ENCODE measurements at places on chromosomes 13 and 19.

DNA sequence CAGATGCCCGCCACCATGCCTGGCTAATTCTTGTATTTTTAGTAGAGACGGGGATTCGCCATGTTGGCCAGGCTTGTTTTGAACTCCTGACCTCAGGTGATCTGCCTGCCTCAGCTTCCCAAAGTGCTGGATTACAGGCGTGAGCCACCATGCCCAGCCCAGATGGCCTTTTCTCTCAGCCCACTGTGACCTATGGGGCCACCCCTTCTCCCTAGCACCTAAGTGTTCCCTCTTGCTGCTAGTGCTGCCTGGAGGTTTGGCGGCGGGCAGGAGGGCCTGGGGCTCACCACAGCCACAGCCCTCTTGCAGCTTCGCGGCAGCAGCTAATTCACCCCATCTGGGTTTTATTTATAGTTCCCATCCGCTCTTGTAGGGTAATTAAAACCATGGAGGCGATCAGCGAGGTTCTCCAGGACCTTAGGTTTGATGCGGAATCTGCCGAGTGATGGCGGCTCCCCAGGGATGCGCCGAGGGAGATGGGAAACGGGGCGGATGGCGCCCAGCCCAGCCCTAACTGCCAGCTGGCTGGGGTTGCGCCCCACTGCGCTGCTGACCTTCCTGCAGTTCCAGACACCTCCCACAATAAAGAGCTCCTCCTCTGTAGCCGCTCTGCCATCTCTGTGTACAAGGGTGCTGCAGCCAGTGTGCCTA lies 3.3 kb downstream of the REX1BD start:
- no peak for DNase-seq

GRCh38 chr13:91153372-91153771 lies 194.1 kb upstream of the MIR17HG start:
- no peak for DNase-seq

DNA sequence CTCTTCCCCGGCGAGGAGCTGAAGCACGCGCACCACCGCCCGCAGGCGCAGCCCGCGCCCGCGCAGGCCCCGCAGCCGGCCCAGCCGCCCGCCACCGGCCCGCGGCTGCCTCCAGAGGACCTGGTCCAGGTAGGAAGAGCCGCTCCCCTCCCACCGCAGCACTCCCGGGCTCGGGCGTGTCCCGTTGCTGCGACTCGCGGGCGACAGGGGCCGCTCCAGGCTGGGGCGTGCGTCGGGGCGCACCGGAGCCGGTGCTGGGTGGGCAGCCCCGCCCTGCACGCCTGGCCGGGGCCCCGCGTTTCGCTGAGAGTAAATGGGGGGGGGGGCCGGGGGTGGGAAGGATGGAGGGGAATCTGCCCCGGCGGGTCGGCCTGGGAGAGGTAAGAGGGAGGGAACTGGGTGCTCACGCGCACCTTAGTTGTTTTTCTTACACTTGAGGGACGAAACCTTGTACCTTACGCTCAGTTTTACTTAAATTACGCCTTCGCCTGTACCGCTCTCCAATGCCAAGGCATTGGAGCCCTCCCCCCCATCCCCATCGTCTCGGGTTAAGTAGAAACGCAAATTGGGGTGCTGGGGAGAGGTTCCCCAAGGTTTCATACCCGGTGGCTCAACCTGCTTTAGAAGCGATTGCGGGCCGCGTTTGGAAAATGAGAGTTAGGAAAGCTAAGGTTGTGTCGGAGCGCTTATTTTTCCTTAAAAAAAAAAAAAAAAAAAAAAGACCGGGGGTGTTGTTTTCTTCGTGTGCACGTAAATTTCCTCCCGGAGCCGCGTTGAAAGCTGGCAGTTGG lies 850 bp downstream of the KLF5 start:
- peak; percentile 40 for DNase-seq

- DNase-seq, result no peak
Measured at GRCh38 chr19:24166055-24166454, 79.1 kb downstream of the ZNF254 start.

DNA sequence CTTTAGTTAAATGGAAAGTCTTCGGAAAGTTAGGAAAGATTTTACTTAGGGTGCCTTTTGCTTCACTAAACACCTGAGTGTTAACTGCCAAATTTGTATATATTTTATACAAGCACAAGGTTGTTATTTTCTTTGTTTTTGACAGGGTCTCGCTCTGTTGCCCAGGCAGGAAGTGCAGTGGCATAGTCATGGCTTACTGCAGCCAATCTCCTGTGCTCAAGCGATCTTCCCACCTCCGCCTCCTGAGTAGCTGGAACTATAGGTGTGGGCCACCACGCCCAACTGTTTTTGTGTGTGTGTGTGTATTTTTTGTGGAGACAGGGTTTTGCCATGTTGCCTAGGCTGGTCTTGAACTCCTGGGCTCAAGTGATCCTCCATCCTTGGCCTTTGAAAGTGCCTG lies 16.2 kb downstream of the KCTD4 start:
- DNase-seq, result no peak

- no peak for DNase-seq
Measured at GRCh38 chr13:62357887-62358645, 942.4 kb upstream of the PCDH20 start.

DNA sequence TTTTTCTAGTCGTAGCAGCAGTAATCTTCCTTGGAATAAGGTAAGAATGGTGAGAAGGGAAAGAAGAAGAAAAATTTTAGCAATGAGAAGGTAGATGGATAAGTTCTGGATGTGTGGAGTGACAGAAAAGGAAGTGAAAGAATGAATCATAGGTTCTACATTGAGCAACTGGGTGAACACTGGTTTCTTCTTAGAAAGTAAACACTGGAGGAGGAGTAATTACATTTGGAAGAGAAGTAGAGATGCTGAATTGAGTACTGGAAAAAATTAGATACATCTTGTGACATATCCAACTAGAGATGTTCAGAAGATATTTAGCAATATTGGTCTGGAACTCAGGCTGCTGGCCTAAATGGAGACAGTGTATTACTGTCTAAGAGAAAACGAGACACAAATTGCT lies 148.5 kb downstream of the GPC5 start:
- DNase-seq, result no peak

GRCh38 chr13:34751044-34751443 lies 191.0 kb upstream of the NBEA start:
- DNase-seq, result no peak

- DNase-seq, result no peak
Measured at GRCh38 chr19:33374236-33374714, 766 bp downstream of the CEBPG start.

- DNase-seq, result no peak
Measured at GRCh38 chr13:48188131-48188530, 44.9 kb upstream of the ITM2B start.

GRCh38 chr19:34041925-34042521 lies 130.3 kb upstream of the LSM14A start:
- peak; percentile 71 for DNase-seq

DNA sequence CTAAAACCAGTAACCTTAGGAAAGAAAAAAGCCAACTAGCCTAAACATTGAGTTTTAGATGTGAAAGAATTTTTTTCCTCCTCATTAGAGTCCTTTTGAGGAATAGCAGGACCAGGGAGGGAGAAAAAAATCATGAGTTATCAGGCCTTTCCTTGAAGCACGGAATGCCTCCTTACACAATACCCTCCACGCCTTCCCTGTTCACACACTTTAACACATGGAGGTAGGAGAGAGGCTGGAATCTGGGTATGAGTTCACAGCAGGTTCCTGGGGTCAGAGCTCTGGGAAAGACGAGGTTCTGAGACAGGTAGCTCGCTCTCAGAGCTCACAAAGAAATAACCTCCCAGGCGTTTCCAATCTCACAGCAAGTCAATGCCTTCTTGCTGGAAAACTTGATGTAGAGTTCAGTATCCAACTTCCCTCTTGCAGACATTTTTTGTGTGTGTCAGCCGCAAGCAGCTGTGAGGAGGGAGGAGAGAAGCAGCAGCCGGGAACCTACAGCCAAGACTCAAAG lies 716 bp downstream of the ZNF573 start:
- no peak for DNase-seq

GRCh38 chr19:54551950-54552912 lies 21.4 kb upstream of the LILRA2 start:
- no peak for DNase-seq

DNA sequence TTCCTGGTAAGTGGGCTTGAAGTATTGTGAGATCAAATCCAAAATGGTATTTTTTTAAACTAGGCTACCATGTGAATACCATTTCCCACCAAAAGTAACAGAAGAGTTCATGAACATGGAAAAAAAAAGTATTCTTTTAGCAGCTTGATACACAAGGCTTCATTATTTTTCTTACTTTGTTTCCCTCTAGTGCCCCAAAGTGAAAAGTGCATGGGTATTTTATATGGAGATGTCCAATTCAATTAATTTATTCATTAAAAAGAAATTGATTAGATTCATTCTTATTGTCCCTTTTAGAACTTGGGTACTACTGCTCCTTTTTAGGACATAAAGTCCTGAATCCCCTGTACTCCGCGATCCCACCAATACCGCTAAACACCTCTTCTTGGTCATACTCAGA lies 28.6 kb upstream of the SCEL start:
- DNase-seq, result no peak

- peak; percentile 67 for DNase-seq
Measured at GRCh38 chr19:45125975-45126493, 33.1 kb downstream of the PPP1R37 start.

DNA sequence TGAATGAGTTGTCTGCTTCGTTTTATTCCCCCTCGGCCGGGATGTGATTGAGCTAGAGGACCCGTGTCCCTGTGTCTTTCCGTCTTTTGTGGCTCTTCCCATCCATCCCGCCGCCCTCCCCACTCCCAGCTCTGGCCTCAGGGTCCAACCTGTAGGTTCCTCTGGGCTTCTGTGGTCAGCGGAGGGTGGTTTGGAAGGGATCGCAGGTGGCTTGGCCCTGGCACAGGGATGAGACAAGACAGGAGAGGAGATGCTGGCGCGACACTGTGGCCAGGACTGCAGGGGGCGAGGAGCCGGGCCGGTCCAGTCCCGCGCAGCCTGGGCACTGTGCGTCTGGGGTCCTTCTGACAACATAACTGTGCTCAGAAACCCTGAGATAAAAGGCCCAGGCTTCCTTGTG lies 2.0 kb downstream of the EVI5L start:
- no peak for DNase-seq

GRCh38 chr19:57803594-57804325 lies 11.0 kb downstream of the ZNF552 start:
- DNase-seq, result no peak

GRCh38 chr19:45866400-45867176 lies 2.5 kb downstream of the FOXA3 start:
- no peak for DNase-seq

DNA sequence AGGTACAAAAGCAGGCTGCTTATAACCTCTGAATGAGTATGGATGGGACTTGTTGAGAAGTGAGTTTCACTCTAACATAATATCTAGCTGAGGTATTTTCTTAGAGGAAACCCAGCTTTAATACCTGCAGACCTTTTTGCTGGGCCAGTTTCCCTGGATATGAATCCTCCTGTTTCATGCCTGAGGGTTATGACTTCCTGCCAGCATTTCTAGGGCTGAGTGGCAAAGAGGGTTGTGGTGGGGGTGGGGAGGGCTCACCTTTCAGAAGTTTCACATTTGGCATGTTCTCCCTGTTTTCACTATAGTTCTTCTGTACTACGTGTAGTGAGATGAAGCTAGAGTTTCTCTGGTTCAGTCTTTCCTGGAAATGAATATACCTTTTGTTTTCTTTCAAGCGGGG lies 73.7 kb downstream of the LACC1 start:
- DNase-seq, result no peak

GRCh38 chr19:17125062-17125727 lies 49.6 kb downstream of the MYO9B start:
- peak; percentile 7 for DNase-seq

- peak; percentile 40 for DNase-seq
Measured at GRCh38 chr19:41646589-41647204, 19.8 kb upstream of the CEACAM4 start.

DNA sequence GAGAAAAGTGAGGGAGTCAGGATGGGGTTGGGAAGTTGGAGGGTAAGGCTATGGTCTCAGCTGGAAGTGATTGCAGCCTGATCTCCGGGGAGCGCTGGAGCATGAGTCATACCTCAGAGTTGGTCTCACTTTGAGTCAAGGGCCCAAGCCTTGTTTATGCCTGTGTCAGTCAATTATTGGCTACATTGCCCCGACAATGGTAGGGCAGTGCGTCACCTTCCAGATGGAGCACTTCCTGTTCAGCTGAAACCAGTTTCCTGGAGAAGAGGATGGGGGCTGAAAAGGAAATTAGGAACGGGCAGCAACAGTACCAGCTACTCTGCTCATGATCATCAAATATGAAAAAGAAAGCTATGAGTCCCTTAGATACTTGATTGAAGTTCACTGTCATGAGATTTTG lies 60.4 kb downstream of the ADGRE1 start:
- DNase-seq, result no peak

DNA sequence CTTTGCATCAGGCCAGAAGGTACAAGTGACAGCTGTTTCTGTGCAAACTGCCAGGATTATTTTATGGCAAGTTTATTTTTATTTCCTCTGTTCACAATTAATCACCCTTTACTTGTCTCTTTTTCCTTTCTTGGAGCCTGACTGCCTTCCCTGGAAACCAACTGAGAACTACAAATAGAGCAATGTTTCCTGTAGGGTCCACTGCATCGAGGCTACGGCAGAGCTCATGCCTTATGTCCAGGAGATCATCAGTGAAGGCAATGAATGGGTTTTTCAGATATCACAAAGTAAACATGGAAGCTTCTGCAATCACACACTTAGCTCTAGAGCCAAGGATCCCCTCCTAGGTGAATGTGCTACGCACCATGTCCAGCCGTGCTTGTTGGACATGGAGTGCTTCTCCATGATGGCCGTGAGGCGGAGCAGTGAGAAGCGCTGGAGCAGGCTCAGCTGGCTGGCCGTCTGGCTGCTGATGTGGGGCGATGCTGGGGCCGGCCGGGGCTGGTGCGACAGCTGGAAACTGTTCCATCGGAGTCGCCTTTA lies 110.9 kb downstream of the KL start:
- DNase-seq, result no peak

GRCh38 chr19:32924200-32924599 lies 47.6 kb downstream of the CEP89 start:
- no peak for DNase-seq

DNA sequence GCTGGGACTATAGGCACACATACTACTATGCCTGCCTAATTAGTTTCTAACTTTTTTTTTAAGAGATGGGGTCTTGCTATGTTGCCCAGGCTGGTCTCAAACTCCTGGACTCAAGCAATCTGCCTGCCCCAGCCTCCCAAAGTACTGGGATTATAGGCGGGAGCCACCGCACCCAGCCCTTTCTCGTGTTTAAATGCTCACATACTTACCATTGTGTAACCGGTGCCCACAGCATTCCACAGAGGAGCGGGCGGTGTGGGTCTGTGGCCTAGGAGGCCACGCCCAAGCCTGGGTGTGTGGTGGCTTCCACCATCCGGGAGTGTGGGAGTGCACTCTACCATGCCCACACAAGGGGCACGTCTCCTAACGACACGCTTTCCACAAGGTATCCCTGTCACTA lies 7.7 kb downstream of the LMNB2 start:
- no peak for DNase-seq

DNA sequence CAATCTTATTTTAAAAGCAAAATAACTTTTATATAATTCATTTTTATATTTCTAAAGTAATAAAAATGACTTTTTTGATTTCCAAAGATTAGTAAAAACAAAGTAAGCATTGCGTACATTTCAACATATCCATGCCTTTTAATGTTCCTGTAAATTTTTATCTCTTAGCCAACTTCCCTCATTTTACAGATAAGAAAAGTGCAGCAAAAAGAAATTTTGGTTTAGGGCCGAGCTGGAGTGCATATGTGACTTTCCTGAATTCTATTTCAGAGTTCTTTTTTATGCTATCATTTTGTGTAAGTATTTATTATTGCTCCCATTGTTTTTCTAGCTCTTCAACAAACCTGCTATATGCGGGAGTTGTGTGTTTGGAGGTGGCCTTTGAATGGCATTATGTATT lies 195.3 kb downstream of the NHLRC3 start:
- no peak for DNase-seq

Data from activated CD4-positive, alpha-beta T cell treated with anti-CD3 and anti-CD28 coated beads, Interleukin-2, amount 50 U/mL, for 1 hour (primary cell).